T-helper 17 cell (primary cell): ENCODE measurements at places on chromosomes 13 and 19.

- no peak for DNase-seq
- H3K4me3 ChIP-seq: no peak overlapping the region
- no peaks in the 10 kb centered on the region for H3K27me3 ChIP-seq
- peaks cover 2% of the 10 kb centered on the region for H3K4me1 ChIP-seq
These were observed 4.7 kb upstream of the RSPH6A start for GRCh38 chr19:45819769-45820168.

DNA sequence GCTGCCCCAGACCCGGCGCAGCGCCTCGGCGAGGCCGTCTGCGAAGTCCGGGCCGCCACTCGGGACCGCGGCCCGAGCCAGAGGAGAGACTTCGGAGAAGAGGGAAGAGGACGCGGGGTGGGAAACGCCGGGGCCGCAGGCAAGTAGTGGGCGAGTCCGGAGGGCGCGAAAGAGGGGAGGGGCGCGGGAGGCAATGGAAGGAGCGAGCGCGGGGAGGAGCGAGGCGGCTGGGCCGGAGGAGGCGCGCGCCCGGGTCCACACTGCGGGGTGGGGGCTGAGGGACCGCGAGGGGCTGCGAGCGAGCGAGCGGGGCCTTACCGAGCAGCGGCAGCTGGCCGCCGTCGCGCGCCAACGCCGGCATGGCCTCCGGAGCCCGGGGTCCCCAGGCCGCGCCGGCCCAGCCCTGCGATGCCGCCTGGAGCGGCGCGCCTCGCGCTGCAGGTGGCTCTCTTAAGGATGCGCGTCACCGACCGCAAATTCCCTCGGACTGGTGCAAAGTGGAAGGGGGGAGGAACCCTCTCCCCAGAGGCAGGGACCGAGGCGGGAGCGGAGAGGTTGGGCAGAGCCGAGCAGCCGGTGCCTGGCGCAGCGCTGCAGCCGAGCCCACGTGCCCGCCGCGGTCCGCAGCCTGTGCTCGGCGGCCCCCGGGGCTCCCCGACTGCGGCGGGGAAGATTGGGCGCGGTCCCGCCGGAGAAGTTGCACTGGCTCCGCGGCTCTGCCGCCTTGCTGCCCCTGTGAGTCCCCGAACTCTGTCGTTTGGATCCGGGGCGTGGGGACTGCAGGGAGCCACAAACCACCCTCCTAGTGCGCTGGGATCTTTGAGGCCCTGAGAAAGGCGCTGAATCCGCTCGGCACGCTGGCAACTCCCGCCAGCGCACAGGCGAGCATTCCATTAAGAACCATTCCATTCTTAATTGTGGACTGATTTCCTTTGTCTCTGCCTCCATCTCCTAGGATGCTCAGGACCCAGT lies at the start of gene FLT3:
Gene FLT3, minus strand, starts transcription at position 427 of the 972 bp plus-strand sequence. Its CDS starts 66 bp downstream, at position 361.
- H3K4me1 ChIP-seq: peaks cover 3% of the 10 kb centered on the region
- H3K27me3 ChIP-seq: peaks cover 69% of the 10 kb centered on the region
- peaks cover 2% of the 10 kb centered on the region for H3K36me3 ChIP-seq
- DNase-seq: no peak
- H3K4me3 ChIP-seq: peak within 1 kb of the TSS; percentile 84
- H3K27ac ChIP-seq: no peak within 1 kb of the TSS

GRCh38 chr19:40742477-40742876 lies 7.8 kb downstream of the ACTMAP start:
- no peak overlapping the region for H3K4me3 ChIP-seq
- no peak for DNase-seq
- H3K27me3 ChIP-seq: no peaks in the 10 kb centered on the region
- no peaks in the 10 kb centered on the region for H3K4me1 ChIP-seq
- H3K27ac ChIP-seq: no peak overlapping the region

- peak overlapping the region; percentile 99 for H3K27ac ChIP-seq
- H3K27me3 ChIP-seq: no peaks in the 10 kb centered on the region
- H3K4me3 ChIP-seq: no peak overlapping the region
- DNase-seq: no peak
- peaks cover 2% of the 10 kb centered on the region for H3K36me3 ChIP-seq
These were observed 52.2 kb downstream of the GATAD2A start for GRCh38 chr19:19457671-19458070.

DNA sequence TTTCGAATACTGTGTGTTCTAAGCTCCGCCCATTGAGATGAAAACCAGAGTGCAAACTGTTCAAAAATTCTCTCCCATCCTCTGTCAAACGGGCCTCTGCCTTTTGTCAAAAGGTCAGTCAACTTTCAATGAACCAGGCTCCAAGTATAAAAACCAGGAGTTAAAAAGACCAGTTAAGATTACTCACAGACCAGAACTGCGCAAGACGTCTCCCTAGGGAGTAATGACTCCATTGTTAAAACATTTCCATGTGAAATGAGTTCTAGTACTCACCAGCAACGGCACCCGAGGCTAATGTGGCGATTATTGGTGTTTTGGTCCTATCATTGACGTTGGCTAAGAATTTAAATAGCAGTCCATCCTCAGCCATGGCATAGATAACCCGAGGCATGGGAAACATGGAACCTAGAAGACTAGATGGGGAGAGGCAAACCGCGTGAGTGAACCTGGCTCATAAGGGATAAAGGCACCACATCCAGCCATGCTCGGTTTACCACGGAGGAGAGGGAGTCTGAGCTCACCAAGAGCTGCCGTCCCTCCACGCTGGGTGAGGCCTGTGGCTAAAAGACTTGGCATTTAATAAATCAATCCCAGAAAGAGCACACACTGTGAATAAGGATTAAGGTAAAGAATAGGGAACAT lies 73.3 kb downstream of the SLC7A1 start:
- no peak overlapping the region for H3K4me3 ChIP-seq
- H3K36me3 ChIP-seq: peaks cover 10% of the 10 kb centered on the region
- no peaks in the 10 kb centered on the region for H3K27me3 ChIP-seq
- H3K27ac ChIP-seq: no peak overlapping the region
- DNase-seq: no peak
- H3K4me1 ChIP-seq: peaks cover 6% of the 10 kb centered on the region

GRCh38 chr19:7772752-7773291 lies 9.8 kb downstream of the CLEC4M start:
- peak overlapping the region; percentile 79 for H3K27ac ChIP-seq
- H3K27me3 ChIP-seq: peaks cover 8% of the 10 kb centered on the region
- H3K4me1 ChIP-seq: peaks cover 7% of the 10 kb centered on the region

- no peaks in the 10 kb centered on the region for H3K4me1 ChIP-seq
- H3K4me3 ChIP-seq: no peak overlapping the region
- no peak for DNase-seq
- H3K36me3 ChIP-seq: no peaks in the 10 kb centered on the region
- no peaks in the 10 kb centered on the region for H3K27me3 ChIP-seq
These were observed 25.3 kb downstream of the PDCD5 start for GRCh38 chr19:32606289-32606688.

GRCh38 chr19:9054765-9055164 lies 32.1 kb upstream of the OR1M1 start:
- H3K4me3 ChIP-seq: no peak overlapping the region
- H3K4me1 ChIP-seq: no peaks in the 10 kb centered on the region
- no peak for DNase-seq
- no peak overlapping the region for H3K27ac ChIP-seq
- H3K27me3 ChIP-seq: no peaks in the 10 kb centered on the region

DNA sequence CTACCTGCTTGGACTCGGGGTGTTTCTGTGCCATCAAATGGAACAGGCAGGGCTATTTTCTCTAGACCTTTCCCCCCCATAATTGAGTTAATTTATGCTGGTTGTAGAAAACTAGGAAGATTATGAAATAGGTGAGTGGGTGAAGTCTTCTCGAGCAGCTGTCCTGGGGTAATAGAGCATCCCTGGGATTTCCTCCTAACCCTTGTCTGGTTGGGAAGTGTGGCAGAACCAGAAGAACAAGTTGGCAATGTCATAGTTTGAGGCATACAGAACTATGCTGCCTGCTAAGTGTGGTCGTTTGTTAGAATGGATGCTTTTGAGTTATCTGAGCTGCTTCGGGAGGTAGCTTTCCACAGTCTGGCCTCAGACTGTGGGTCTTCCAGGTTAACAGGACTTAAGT lies 3.7 kb downstream of the GATAD2A start:
- H3K4me3 ChIP-seq: peak overlapping the region; percentile 77
- DNase-seq: no peak
- H3K27me3 ChIP-seq: no peaks in the 10 kb centered on the region
- peak overlapping the region; percentile 88 for H3K27ac ChIP-seq

GRCh38 chr19:36257520-36257876 lies 42.6 kb downstream of the ZNF146 start:
- no peak for DNase-seq
- no peaks in the 10 kb centered on the region for H3K4me1 ChIP-seq
- no peak overlapping the region for H3K27ac ChIP-seq
- no peak overlapping the region for H3K4me3 ChIP-seq
- H3K27me3 ChIP-seq: no peaks in the 10 kb centered on the region
- peaks cover 2% of the 10 kb centered on the region for H3K36me3 ChIP-seq

DNA sequence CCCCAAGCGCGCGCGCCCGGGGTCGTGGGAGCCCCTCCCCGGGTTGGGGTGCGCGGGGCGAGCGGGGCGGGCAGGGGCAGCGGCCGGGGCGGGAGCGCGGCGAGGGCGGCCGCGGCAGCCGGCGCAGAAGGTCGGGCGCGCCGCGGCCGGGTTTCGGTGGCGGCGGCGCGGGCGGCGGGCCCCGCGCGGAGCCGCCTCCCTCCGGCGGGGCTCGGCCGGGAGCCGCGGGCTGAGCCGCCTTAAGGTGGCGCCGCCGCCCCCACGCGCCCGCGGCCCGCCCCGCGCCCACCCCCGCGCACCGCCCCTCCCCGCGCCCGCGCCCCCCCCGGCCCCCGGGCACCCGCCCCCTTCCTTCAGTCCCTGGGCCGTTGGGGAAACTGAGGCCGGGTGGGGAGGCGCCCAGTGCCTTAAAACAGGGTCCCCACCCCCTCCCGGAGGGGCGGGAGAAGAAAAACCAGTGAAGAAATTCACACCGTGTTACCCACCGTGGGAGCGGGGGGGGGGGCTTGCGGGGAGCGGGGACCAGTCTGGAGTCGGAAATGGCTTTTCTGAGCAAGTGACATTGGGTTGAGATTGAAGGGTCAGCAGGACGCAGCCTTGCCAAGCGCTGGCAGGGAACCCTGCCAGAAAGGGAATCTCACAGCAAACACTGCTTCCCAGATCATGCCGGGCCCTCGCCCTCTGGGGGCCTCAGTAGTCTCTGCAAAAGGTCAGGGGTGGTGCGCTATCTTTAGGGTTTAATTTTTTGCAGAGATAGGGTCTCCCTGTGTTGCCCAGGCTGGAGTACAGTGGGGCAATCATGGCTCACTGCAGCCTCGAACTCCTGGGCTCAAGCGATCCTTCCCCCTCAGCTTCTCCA lies at the start of gene TLE2:
Gene TLE2, minus strand, starts transcription at position 216 of the 859 bp plus-strand sequence. CDS start 376 bp downstream, outside the sequence.
- peaks cover 23% of the 10 kb centered on the region for H3K4me1 ChIP-seq
- DNase-seq: no peak
- H3K36me3 ChIP-seq: peaks cover 2% of the 10 kb centered on the region
- H3K27ac ChIP-seq: no peak within 1 kb of the TSS
- H3K4me3 ChIP-seq: peak within 1 kb of the TSS; percentile 86
- peaks cover 6% of the 10 kb centered on the region for H3K27me3 ChIP-seq

DNA sequence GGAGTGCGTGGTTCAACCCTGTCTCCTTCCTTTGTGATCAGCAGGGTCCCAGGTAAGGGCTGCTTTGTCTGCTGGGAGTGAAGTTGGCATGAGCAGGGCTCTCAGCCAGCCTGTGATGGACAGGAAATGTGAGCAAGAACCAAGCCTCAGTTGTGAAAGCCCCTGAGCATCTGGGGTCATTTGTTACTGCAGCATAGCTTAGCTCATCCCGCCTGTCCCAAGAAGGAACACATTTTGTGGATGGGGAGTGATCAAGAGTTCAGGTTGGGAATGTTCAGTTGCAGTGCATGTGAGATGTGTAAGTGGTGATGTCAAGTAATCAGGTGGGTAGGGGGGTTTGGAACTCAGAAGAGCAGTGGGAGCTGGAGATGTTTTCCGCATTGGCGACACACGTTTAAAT lies 152.4 kb downstream of the DPF1 start:
- H3K27ac ChIP-seq: peak overlapping the region; percentile 2
- H3K4me3 ChIP-seq: no peak overlapping the region
- H3K27me3 ChIP-seq: no peaks in the 10 kb centered on the region
- no peaks in the 10 kb centered on the region for H3K36me3 ChIP-seq
- no peak for DNase-seq
- no peaks in the 10 kb centered on the region for H3K4me1 ChIP-seq

DNA sequence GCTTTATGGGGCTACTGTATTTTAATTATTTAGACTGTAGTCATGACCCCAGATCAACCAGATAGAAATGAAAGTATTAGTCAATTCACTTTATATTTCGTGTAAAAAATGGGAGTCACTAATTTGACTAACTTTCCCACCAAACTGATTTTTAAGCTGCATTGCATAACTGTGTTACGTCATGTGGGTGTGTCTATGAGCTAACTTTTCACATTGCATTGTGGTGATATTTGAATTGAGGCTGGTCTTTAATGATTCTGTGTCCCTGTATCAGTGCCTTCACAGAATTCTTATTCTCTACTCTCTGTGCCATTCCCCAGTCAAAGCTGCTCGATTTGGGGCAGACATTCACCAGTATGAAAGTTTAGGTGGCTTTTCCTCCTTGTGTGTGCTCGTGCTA lies 172.7 kb upstream of the MAB21L1 start:
- H3K27me3 ChIP-seq: no peaks in the 10 kb centered on the region
- no peak overlapping the region for H3K4me3 ChIP-seq
- no peaks in the 10 kb centered on the region for H3K4me1 ChIP-seq
- no peak overlapping the region for H3K27ac ChIP-seq
- no peak for DNase-seq

- DNase-seq: no peak
- H3K27ac ChIP-seq: no peak overlapping the region
- H3K36me3 ChIP-seq: peaks cover 6% of the 10 kb centered on the region
- H3K4me3 ChIP-seq: no peak overlapping the region
These were observed 166.7 kb downstream of the LACC1 start for GRCh38 chr13:44046428-44046827.

DNA sequence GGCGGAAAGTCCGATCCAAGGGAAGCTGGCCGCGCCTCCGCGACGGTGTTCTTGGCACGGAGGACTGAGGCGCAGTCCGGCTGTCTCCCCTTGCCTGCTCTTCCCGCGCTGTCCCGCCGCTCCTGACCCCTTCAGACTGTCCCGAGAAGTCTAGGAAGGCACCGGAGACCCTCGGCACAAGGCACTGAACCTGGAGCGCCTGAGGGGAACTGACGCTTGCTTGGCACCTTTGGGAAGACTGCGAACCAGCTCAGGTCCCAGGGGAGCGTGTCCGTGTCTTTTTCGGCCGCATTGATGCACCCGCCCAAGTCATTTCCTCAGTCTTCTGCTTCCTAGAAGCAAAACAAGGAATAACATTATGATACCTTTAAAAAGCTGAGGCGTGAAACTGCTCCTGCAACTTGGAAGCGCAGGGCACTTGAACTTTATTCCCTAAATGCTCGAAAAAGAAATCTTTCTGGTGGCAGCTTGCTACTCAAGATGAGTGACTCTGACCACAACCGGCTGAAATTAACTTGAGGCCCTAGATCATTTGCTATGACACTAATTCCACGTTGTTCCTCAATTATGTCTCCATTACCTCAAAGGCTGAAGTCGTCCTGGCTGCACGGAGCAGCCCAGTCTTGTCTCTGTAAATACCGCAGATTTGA lies 735 bp upstream of the FLT1 start:
- no peaks in the 10 kb centered on the region for H3K4me1 ChIP-seq
- DNase-seq: no peak
- peaks cover 8% of the 10 kb centered on the region for H3K36me3 ChIP-seq
